GM23338 (cell line): ENCODE measurements at places on chromosomes 6 and 20. TPM values are rescaled to one million over a fixed set of nuclear protein-coding genes. Genes with fewer than 3 reads are reported as not detected.

DNA sequence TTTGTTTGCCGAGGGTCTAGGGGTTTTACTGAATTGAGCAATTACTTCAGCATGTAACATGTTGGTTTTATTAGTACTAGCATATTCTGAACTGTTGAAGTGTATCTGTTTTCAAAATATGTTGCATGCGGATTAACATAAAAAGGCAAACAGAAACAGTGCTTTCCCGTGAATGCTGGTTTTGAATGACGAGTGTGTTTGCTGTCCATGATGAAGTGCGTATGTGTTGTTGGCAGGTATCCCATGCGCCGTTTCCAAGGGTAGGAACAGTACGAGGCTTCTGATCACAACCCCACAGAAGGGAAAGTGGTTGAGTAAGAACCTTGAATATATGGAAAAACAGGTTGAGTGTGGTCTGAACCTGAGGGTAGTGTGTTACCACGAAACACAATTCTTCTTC is 232.9 kb downstream of the SAMD5 start:
- DNase-seq = no peak

GRCh38 chr20:41017448-41018042 is 11.1 kb upstream of the TOP1 start:
- no peak for DNase-seq

GRCh38 chr6:30136570-30137286 is 788 bp downstream of the TRIM40 start:
- no peak for DNase-seq

DNA sequence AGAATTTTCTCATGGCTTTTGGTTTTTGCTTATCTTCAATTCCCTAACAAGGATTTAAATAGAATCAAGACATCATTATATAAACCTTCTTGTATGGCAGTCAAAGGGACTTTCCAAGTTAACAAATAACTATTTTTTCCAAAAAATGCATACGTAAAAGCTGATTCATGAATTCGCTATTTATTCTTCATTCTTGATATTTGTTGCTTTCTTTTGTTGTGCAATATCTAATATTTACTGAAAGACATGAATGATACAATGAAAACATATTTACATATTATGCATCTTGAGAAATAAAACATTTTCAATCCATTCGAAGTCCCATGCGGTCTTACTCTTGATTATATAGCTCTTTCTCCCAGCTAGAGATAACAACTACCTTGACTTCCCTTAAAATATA is 47.0 kb upstream of the SPTLC3 start:
- DNase-seq = no peak

DNA sequence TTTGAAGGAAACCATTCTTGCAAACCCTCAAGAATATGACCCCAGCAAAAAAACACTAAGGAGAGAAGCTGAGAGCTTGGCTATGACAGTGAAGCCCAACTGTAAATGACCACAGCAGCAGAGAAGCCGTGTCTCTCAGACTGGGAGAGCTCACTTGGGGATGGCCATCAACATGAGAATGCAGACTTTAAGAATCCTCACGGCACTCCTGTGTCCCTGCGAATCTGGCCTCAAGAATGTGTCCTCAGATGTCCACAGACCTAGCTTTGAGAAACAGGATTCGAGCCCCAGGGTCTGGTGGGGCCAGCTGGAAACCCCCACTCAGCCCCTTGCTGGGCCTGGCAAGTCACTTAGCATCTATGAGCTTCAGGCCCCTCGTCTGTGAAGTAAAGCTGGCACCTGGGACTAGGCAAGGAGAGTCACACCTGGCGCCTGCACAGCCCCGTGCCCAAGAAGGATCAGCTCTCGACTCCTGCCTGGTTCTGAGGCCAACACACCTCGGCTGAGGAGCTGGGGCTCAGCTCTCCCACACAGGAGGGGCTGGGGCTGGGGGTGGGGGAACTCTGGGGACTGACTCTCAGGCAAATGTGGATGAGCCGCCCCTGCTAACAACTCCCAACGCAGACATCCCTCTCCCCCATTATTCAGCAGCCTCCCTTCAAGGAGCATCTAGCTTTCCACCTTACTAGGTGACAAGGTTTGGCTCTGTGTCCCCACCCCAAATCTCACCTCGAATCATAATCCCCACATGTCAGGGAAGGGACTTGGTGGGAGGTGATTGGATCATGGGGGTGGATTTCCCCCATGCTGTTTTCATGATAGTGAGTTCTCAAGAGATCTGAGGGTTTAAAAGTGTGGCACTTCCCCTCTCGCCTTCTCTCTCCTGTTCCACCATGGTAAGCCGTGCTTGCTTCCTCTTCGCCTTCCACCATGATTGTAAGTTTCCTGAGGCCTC is 97.7 kb downstream of the GRM4 start:
- no peak for DNase-seq

AIF1 gene
- 6.2 and 13.3 TPM in 2 replicates for total RNA-seq

QRSL1 gene
- 19.2 and 19.3 TPM in 2 replicates for total RNA-seq

RNF144B gene
- 8.0 and 9.0 TPM in 2 replicates for total RNA-seq
